Left lung (tissue), 14 donors: ENCODE measurements at places on chromosomes 1 and 21. TPM values are rescaled to one million over a fixed set of nuclear protein-coding genes. Genes with fewer than 3 reads are reported as not detected.

The RGSL1 gene
- not detected for polyA plus RNA-seq

The FNDC7 gene
- not detected for polyA plus RNA-seq

GRCh38 chr1:168918860-168919741 is 187.4 kb upstream of the ATP1B1 start:
- DNase-seq: no peak

GRCh38 chr1:17516303-17517214 is 22.9 kb upstream of the ARHGEF10L start:
- no peak for DNase-seq

DNA sequence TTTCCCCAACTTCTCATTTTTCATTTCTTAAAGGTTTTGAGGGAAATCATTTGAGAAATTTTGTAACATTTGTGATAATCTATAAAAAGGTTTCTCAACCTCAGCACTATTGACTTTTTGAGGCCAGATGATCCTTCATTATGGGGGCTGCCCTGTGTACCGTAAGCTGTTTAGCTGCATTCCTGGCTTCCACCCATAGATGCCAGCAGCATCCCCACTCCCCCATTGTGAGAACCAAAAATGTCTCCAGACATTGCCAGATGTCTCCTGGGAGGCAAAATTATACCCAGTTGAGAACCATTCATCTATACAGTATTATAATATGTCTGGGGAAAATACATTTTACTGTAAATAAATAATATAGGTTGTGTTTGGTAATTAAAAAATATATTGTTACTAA is 146.0 kb downstream of the PBX1 start:
- no peak for DNase-seq

- DNase-seq: no peak
Observed at GRCh38 chr1:232012773-232013386, 386.3 kb downstream of the DISC1 start.

DNA sequence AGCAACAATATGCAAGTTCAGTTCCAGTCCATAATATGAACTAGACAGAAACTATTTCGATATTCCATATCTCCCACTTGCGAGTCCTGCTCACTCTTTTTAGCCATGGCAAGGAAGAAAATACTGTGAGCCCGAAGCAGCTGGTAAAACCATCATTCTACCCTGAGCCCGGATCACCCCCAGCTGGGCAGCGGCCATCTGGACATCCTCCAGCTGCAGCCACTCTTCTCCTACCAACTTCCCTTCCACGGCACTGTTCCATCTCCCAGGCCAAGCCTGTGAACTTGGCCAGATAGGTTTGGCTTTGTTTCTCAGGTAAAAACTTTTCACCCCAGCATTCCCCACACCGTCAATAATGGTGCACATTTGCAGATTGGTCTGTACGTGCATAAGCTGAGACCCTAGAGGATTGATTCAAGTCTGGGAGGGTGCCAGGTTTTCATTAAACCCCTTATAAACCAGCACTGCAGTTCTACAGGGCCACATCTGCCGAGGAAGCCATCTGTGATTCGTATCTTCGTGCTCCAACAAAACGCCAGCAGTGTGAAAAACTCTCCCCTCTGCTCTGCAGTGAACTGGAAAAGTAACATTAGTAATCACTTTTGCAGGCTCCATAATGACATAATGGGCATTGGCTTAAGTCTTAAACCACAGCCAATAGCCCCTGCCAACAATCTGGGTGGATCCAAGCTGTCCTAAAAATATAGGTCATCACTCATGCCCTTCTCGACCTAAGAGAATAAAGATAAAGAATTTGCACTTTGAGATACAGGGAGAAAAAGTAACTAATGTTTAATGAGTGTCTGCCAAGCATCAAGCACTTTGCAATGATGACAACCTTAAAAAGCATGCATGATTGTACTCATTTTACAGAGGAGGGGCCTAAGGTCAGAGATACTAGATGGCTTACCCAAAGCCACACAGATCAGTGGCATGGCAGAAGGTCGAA is 205.1 kb downstream of the PLPP3 start:
- no peak for DNase-seq

DNA sequence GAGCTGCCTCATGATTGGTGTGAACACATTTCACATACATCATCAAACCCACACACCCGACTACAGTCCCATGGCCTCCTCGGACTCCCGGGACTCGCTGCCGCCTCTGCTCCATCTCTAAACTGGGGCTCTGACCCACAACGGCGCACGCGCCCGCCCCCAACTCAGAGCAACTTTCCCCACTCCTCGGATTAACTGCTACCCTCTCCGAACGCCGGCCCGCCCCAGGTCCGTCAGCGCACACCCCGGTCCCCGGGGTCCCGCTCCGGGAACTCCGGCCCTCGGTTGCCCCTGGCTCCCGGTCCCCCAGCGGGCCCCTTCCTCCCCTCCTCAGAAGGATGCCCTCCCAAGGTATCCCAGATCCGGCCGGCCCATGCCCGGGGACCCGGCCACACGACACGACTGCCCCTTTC is 740 bp downstream of the DSTYK start:
- no peak for DNase-seq

- DNase-seq: no peak
Observed at GRCh38 chr1:234571702-234572101, 38.3 kb downstream of the IRF2BP2 start.

- no peak for DNase-seq
Observed at GRCh38 chr1:74681001-74681400, 7.4 kb upstream of the ERICH3 start.
